ENCODE measurements at places on chromosomes 3 and 15. TPM values are rescaled to one million over a fixed set of nuclear protein-coding genes. Genes with fewer than 3 reads are reported as not detected.

The PRTG gene
- total RNA-seq: 8.5 TPM

The PLXNA1 gene
- 16.5 TPM for total RNA-seq

The MUSTN1 gene
- not detected for total RNA-seq

The OSTN gene
- total RNA-seq: not detected

The TRH gene
- total RNA-seq: not detected

The DUOXA2 gene
- not detected for total RNA-seq
